ENCODE measurements at places on chromosomes 7 and 10.
A peak's percentile ranks its signal among the peaks of the same experiment; 100 is the strongest.

- no peak for DNase-seq
These were observed 142.8 kb upstream of the SEMA3E start for GRCh38 chr7:83791737-83792136.

DNA sequence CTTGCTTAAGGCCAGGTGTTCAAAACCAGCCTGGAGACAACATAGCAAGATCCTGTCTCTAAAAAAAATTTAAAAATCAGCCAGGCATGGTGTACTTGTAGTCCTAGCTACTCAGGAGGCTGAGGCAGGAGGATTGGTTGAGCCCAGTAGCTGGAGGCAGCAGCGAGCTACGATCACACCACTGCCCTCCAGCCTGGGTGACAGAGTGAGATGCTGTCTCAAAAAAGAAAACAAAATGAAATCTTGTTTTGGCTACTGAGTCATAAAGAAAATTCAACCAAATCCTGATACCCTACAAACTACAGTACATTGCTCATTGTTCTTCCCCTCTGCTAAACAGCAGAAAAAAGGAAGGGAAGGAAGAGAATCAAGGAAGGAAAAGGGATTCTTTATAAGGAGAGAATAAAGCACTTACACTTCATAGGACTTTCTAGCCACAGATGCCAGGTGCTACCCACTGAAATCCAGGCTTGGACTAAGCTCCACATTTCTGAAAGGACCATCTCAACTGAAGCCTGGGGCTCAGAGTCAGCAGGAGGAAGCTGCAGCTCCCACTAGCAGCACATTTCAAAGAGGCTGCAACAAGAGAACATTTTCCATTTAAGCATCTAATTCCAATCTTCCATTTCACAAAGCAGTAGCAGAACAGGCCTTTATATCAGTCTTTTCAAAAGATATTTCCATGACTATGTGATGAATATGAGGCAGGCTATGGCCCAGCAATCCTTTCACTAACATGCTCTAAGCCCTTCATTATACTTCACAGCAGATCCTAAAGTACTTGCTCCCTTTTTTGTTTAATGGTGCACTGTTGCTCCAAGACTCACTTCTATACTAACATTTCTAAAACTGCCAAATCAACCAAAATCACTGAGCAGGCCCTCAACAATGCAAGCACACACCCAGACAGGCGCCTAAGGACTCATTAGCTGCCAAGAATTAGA lies 13.5 kb downstream of the TNPO3 start:
- no peak for DNase-seq

GRCh38 chr7:22176791-22177412 lies 180.1 kb downstream of the RAPGEF5 start:
- no peak for DNase-seq

- no peak for DNase-seq
These were observed 92.6 kb downstream of the POLL start for GRCh38 chr10:101495324-101495925.

- no peak for DNase-seq
These were observed 138.6 kb downstream of the GALNT17 start for GRCh38 chr7:71270558-71270957.

- no peak for DNase-seq
These were observed 514.8 kb downstream of the DNAJB6 start for GRCh38 chr7:157851501-157852067.

DNA sequence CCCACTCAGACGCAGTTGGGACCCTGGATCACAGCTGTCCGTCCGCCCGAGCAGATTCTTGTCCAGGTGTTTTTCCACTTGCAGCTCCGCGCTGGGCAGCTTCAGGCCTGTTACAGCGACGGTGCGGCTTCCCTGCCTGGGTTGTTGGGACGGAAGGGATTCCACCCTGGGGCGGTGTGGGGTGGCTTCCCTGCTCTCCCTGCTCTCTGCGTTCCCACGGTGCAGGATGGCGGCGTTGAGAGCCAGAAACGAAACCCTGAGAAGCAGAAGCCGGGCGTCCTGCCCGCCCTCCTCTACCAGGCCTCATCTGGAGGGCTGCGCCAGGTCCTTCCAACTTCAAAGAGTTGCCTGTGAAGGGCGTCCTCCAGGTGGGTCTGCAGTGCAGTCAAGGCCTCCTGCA lies 194.4 kb downstream of the ADARB2 start:
- DNase-seq: no peak

DNA sequence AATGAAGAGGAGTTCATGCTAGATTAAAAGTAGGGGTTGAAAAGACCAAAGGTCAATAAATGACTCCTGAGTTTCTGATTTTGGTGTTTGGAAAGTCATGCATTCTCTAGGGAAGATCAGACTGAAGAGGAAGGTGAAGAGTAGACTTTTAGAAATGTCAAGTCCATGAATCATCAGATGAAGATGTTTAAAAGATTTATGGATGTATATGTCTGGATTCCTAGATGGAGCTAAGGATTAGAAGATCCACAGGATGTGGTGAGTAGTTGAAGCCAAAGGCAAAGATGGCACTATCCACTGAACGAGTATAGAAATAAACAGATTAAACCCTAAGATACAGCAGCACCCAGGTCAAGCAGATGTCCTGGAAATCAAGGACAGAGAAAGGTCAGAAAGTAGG lies 298.5 kb downstream of the GPAM start:
- DNase-seq: no peak

DNA sequence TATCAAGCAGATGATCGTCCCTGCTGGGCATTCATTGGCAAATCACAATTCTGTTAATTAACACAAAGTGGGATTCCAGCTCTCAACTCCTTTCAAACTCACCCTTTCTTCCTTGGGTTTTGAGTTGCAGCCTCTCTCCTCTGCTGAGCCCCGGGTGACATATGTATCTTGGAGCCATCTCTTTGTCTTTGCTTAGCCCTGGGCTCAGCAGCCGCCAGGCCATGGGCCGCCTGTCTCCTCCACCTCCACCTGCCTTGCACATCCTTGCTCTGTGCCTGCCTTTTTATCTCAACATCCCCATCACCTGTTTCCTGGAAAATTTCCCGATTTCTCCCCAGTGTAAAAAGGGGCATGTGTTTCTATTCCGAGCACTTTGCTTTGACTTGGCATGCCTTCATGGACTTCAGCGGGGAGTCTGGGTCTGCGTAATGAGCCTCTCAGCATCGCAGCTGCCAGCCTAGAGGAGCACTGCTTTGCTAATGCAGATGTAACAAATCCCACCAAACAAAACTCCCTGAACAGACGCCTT lies 141.3 kb upstream of the AGK start:
- DNase-seq: no peak

DNA sequence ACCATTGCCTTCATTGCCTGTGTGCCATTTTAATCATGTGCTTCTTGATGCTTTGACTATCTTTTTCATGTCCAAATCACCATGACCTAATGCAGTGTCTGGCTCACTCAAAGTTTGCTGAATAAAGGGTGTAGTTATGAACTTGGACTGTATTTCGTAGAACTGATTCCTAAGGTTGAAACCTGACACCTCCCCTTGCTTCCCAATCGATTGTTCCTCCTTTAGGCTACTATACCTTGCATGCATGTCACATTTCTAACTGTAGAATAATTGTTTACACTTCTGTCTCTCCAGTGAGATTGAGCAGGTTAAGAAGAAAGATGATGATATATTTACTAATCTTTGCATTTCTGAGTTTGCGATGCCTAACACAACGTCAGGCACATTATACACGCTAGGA lies 41.0 kb upstream of the CDK1 start:
- DNase-seq: no peak

GRCh38 chr10:121490871-121491519 lies 107.2 kb downstream of the FGFR2 start:
- DNase-seq: no peak

GRCh38 chr7:149306854-149307253 lies 44.9 kb downstream of the ZNF783 start:
- DNase-seq: no peak

- DNase-seq: peak; percentile 74
These were observed 17.6 kb upstream of the VSIR start for GRCh38 chr10:71790749-71791440.

DNA sequence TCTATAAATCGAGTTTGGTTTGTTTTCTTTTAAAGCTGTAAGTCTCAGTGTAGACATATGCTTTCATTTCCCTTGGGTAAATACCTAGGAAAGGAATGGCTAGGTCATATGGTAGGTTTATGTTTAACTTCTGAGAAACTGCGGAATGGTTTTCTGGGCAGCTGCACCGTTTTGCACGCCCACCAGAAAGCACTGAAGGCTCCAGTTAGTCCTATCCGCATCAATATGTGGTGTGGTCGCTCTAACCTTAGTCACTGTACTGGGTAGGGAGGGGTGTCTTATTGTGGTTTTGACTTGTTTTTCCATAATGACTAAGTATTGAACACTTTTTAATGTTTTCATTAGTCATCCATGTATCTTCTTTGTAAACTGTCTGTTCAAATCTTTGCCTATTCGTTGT lies 279.5 kb upstream of the AKR1E2 start:
- DNase-seq: no peak

GRCh38 chr7:127392182-127392565 lies 334 bp downstream of the ZNF800 start:
- no peak for DNase-seq

DNA sequence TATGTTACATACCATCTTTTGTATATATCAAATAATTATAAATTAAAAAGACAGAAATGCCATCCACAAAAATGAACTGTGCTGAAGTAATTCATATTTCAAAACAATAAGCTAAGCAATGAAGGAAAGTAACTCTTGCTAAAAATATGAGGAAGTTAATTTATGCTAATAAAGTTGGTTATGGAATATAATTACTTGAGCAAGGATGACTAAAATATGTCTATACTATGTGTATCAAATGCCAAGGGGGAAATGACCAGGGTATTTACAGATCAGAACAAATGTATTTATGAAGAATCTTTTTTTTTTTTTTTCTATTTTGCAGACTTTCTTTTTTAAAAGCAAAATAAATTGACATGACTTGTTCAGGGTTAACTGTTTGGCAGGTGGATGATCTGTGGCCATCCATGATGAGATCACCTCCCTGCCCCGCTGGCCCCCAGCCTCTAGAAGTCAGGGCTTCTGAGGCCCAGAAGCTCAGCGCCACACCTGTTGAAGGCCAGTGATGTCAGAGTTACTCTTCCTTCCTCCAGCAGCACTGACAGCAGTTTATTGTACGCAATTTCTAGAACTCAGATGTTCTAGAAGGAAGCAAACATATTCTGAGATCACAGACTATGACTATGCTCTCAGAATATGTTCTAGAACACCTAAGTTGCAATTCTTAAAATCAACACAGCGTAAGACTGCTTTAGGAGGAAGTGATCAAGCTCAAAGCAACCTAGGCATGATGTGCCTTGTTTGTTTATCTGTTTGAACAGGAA lies 196.1 kb upstream of the KLF14 start:
- DNase-seq: peak; percentile 62

GRCh38 chr10:484441-484924 lies 205.0 kb downstream of the DIP2C start:
- DNase-seq: peak; percentile 23

DNA sequence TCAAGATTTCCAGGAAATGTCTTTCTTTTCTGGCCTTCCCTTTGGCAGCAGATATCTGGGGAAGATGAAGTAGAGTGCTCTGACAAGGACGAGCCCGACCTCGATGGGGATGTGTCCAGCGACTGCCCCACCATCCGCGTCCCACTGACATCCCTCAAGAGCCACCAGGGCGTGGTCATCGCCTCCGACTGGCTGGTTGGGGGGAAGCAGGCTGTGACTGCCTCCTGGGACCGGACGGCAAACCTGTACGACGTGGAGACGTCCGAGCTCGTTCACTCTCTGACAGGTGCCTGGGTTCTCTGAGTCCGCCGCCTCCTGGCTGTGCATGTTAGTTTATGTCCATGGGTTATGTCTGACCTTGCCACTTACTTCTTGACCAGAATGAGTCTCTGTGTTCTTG lies 47.4 kb downstream of the WDR37 start:
- no peak for DNase-seq

DNA sequence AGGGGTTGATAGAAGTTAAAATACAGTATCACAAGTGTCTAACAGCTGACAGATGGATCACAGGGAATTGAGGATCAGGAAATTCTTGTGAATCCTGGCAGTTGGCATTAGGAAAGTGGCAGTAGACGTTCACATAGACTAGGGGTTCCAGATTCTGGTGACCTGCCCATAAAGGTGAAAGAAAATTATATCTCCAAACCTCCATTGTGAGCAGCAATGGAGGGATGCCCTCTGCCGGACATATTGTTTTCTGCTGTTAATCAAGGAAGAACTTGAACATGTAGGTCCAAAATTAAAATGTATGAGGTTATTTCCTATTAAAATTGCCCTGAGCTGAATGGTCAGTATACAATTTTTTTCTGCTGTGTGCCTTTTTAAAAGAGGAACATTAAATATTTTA lies 5.1 kb downstream of the NME8 start:
- DNase-seq: no peak

- no peak for DNase-seq
These were observed 50.4 kb downstream of the ADD3 start for GRCh38 chr10:110058212-110058611.

- DNase-seq: no peak
These were observed 185.7 kb upstream of the ADO start for GRCh38 chr10:62618576-62619412.

- DNase-seq: no peak
These were observed 118.0 kb upstream of the PFKP start for GRCh38 chr10:2949221-2949947.

DNA sequence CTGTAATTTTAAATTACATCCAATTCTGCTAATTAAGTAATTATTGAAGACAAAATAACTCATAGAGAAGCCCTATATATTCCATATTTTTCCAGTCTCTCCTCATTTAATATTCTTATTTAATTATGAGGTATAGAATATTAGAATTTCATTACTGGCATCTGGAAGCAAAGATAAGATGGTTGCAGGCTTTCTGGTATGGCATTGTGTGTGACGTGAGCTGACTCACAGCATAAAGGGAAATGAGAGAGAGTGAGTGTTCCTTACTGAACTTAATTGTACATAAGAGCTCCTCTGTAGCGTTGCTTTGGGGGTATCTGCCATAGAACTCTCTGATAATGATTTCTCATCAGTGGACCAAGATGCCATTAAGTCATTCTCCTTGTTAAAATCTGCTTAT lies 127.4 kb upstream of the TEX47 start:
- no peak for DNase-seq

DNA sequence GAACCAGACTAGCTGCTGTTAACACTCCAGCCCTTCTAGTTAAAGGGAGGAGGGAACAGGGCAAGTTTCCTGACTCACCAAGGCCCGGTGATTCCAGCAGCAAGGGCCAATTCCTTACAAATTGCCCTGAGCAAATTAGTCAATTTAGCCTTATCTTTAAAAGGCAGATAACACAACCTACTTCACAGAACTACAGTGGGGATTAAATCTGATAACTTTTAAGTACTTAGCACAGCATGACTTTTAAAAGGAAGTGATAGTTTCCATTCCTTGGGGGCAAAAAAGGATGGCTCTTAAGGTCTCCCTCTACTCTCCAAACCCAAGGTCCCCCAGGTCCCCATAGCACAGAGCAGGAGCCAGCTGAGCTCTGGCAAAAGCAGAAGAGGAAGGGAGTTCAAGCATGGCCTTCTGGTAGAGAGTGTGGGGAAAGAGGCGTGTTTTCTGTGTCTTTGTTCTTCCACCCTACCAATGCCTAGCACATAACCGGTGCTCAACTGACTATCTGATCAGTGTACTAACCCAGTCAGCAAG lies 4.0 kb downstream of the CDCA7L start:
- peak; percentile 48 for DNase-seq

- no peak for DNase-seq
These were observed 217.9 kb downstream of the ARHGAP21 start for GRCh38 chr10:24505759-24506158.

- no peak for DNase-seq
These were observed 24.2 kb downstream of the MGMT start for GRCh38 chr10:129491123-129491734.

All from Peyer's patch (tissue), 4 donors.